ENCODE measurements at places on chromosomes 6 and 20. TPM values are rescaled to one million over a fixed set of nuclear protein-coding genes. Genes with fewer than 3 reads are reported as not detected.

The MACROD2 gene
- total RNA-seq: 39.8 TPM

The MAS1 gene
- not detected for total RNA-seq

The XKR7 gene
- not detected for total RNA-seq

The APOBEC2 gene
- not detected for total RNA-seq

The SNAP25 gene
- 0.79 TPM for total RNA-seq

The KIAA1755 gene
- total RNA-seq: 0.15 TPM

The SLC2A10 gene
- total RNA-seq: 17.1 TPM

The ADGRF5 gene
- total RNA-seq: 178 TPM

The TP53TG5 gene
- not detected for total RNA-seq

GRCh38 chr6:75492386-75493153 is 1.0 kb downstream of the FILIP1 start:
- H3K27me3 ChIP-seq: no peaks in the 10 kb centered on the region
- DNase-seq: no peak

DNA sequence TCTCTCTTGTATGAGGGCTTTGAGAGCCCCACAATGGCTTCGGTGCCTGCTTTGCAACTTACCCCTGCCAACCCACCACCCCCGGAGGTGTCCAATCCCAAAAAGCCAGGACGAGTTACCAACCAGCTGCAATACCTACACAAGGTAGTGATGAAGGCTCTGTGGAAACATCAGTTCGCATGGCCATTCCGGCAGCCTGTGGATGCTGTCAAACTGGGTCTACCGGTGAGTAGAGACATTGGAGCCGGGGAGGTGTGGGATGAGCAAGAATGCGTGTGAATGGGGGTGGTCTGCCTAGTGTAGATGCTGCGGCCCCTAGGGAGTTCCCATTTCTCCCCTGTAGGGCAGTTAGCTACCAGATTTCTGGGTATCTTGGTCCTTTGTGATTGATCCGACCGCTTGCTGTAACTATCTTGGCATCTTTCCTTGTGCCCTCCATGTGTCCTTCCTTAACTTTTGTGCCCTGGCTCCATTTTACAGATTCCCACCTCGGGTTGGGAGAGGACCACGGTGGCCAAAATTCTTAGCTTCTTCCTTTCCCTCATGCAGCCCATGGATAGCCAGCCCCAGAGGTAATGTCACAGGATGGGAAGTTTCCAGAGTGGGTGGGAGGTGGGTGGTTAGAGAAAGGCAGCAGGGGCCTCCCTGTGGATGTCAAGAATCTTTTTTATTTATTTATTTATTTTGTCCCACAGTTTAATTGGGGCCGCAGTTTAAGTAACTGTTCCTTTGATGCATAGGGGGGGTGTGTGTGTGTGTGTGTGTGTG is 6.3 kb downstream of the BRD2 start:
- H3K27ac ChIP-seq: peak overlapping the region; percentile 98
- H3K4me1 ChIP-seq: peaks cover 36% of the 10 kb centered on the region
- no peak for DNase-seq
- no peaks in the 10 kb centered on the region for H3K27me3 ChIP-seq
- peaks cover 56% of the 10 kb centered on the region for H3K36me3 ChIP-seq

GRCh38 chr6:170284866-170285469 is 5.9 kb downstream of the DLL1 start:
- H3K27ac ChIP-seq: no peak overlapping the region
- no peaks in the 10 kb centered on the region for H3K27me3 ChIP-seq
- peaks cover 26% of the 10 kb centered on the region for H3K4me1 ChIP-seq
- no peaks in the 10 kb centered on the region for H3K36me3 ChIP-seq

- no peaks in the 10 kb centered on the region for H3K4me1 ChIP-seq
- no peaks in the 10 kb centered on the region for H3K27me3 ChIP-seq
- H3K36me3 ChIP-seq: peaks cover 40% of the 10 kb centered on the region
- H3K27ac ChIP-seq: no peak overlapping the region
- DNase-seq: no peak
Observed at GRCh38 chr6:37289931-37290330, 32.0 kb upstream of the TMEM217 start.

DNA sequence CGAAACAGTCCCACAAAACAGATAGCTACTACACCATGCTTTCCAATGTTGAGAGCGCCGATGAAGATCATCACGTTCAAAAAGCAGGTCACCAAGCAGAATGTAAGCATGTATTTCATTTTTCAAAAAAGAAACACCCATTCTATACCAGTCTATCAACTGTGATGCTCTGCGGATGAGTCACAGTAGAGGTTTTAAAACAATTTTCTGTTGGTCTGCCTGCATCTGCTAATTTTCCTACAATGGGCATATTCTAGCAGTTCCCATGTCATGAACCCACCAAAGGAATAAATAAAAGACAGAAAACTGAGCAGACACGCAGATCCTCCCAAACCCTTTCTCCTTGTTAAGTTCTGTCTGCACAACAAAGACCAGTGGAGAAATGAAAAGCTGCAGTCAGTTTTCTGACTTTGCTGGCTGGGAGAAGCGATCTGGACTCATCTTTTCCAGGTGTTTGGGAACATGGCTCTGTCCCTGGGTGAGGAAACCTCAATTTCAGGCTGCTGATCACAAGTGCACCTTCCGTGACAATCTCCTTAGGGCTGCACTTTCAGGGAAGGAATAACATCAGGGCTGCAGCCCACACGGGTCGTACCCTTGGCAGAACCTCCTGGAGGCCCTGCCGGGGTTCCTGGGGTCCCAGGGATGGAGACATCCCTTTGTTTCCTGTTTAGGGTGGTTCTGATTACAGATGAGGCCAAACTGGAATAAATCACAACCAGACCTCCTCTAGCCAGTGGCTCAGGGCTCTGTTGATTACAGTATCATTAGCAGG is 200.1 kb downstream of the BMP7 start:
- no peak for DNase-seq
- H3K4me1 ChIP-seq: no peaks in the 10 kb centered on the region
- H3K36me3 ChIP-seq: no peaks in the 10 kb centered on the region
- no peaks in the 10 kb centered on the region for H3K27me3 ChIP-seq
- no peak overlapping the region for H3K4me3 ChIP-seq

DNA sequence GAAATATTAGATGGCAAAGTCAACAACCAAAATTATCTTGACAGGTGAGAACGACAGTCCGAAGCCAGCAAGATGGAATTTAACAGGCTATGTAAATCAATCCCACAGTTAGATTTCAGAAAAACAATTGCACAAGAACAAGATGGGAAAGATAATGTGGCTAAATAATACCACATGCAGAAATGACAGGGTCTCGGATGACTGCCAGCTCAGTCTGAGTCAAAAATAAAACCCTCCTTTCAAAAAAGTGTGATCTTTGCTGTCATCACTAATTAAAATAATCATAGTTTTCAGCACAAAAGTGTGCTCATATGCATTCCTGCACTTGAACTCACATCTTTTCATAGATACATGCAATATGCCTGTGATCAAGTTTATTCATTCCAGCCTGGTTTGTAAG is 25.9 kb downstream of the FOXQ1 start:
- peaks cover 7% of the 10 kb centered on the region for H3K4me1 ChIP-seq
- no peaks in the 10 kb centered on the region for H3K36me3 ChIP-seq
- no peak for DNase-seq
- no peak overlapping the region for H3K4me3 ChIP-seq

GRCh38 chr6:21305893-21306332 is 287.6 kb upstream of the SOX4 start:
- no peaks in the 10 kb centered on the region for H3K36me3 ChIP-seq
- no peaks in the 10 kb centered on the region for H3K4me1 ChIP-seq
- H3K4me3 ChIP-seq: no peak overlapping the region

GRCh38 chr6:130559166-130559565 is 193.3 kb downstream of the TMEM200A start:
- H3K36me3 ChIP-seq: no peaks in the 10 kb centered on the region
- H3K27ac ChIP-seq: no peak overlapping the region
- H3K27me3 ChIP-seq: no peaks in the 10 kb centered on the region
- DNase-seq: no peak

GRCh38 chr6:140909625-140910024 is 1223.1 kb upstream of the GJE1 start:
- no peak for DNase-seq
- no peak overlapping the region for H3K27ac ChIP-seq
- H3K36me3 ChIP-seq: no peaks in the 10 kb centered on the region
- H3K4me3 ChIP-seq: no peak overlapping the region
- H3K27me3 ChIP-seq: no peaks in the 10 kb centered on the region

GRCh38 chr6:144415835-144416237 is 130.7 kb downstream of the UTRN start:
- H3K4me1 ChIP-seq: peaks cover 13% of the 10 kb centered on the region
- H3K27ac ChIP-seq: no peak overlapping the region
- H3K27me3 ChIP-seq: no peaks in the 10 kb centered on the region
- no peaks in the 10 kb centered on the region for H3K36me3 ChIP-seq
- H3K4me3 ChIP-seq: no peak overlapping the region
- DNase-seq: no peak

- peak overlapping the region; percentile 5 for H3K27ac ChIP-seq
- peaks cover 22% of the 10 kb centered on the region for H3K4me1 ChIP-seq
- no peak overlapping the region for H3K4me3 ChIP-seq
- no peaks in the 10 kb centered on the region for H3K36me3 ChIP-seq
- DNase-seq: peak; percentile 19
Observed at GRCh38 chr6:85864453-85865401, 222.0 kb upstream of the SYNCRIP start.

GRCh38 chr6:166861961-166862286 is 94.4 kb downstream of the RNASET2 start:
- H3K27ac ChIP-seq: no peak overlapping the region
- no peaks in the 10 kb centered on the region for H3K36me3 ChIP-seq
- no peak for DNase-seq
- H3K4me3 ChIP-seq: peak overlapping the region; percentile 61
- H3K4me1 ChIP-seq: peaks cover 15% of the 10 kb centered on the region

DNA sequence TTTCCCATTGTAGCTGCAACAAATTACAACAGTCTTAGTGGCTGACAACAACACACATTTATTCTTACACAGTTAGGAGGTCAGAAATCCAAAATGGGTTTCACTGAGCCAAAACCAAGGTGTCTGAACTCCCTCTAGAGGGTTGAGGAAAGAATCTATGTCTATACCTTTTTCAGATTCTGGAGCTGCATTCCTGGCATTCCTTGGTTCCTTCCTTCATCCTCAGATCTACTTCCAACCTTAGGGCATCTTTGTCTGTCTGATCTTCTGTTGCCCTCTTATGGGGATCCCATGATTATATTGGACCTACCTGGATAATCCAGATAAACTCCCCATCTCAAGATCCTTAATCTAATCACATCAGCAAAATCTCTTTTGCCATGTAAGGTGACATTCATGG is 540.9 kb upstream of the MAP3K7 start:
- H3K36me3 ChIP-seq: no peaks in the 10 kb centered on the region
- no peaks in the 10 kb centered on the region for H3K4me1 ChIP-seq
- no peak overlapping the region for H3K27ac ChIP-seq
- no peaks in the 10 kb centered on the region for H3K27me3 ChIP-seq
